ENCODE measurements at places on chromosomes 3 and 15.

GRCh38 chr15:36468746-36469145, 110.7 kb upstream of the CDIN1 start:
- no peak for DNase-seq

- no peak for DNase-seq
Observed at GRCh38 chr3:42612217-42612616, 11.7 kb downstream of the NKTR start.

- no peak for DNase-seq
Observed at GRCh38 chr3:13954741-13955483, 75.0 kb upstream of the WNT7A start.

DNA sequence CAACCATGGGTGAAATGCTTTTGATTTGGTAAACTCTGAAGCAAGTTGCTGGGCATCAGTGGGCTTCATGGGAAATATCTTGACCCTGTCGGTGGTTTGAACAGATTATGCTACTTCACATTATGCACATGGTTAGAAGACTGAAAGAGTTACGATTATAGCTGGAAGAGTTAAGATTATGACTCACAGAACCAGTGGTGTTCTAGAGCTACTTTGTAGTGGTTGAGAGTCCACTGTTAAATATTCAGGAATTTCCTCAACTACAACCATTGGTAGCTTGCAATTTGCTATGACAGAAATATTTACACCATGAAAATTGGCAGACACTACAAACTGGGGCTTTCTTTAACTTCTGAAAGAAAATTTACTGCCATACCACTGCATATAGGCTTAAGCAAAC, 99.3 kb downstream of the GADL1 start:
- DNase-seq, result no peak

DNA sequence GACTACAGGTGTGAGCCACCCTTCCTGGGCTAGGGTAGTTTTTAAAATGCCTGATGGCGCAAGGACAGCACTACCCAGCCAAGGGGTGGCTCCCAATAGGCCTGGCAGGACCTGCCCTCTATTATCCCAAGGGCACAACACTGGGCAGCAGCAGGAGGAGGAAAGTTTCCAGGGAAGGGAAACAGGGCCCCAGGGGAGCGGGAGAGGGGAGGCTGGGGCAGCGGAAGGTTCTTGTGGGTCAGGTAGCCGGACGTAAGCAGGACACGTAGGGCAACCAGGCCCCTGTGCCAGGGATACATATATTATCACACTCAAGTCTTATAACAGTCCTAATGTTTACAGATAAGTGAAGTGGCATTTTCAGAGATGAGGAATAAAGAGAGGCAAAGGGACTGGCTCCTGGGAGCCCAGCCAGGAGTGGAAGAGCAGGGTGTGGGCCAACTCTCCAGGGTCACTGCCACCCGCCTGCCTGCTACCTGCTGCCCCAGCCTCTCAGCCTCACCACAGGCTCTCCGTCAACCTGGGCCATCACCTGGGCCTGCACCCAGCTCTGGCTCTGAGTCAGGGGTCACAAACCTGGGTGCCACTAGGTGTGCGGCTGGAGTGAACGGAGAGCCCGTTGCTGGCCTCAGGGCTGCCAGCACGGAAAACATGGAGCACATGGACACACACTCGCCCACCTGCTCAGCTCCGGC, 73.2 kb upstream of the SNRPA1 start:
- DNase-seq, result no peak

- no peak for DNase-seq
Observed at GRCh38 chr15:59330649-59331048, 42.0 kb downstream of the MYO1E start.

GRCh38 chr3:53823026-53823955, 22.9 kb downstream of the CHDH start:
- no peak for DNase-seq

All from activated CD4-positive, alpha-beta T cell treated with anti-CD3 and anti-CD28 coated beads for 48 hours (primary cell).